ENCODE measurements at places on chromosomes 11 and 22.

DNA sequence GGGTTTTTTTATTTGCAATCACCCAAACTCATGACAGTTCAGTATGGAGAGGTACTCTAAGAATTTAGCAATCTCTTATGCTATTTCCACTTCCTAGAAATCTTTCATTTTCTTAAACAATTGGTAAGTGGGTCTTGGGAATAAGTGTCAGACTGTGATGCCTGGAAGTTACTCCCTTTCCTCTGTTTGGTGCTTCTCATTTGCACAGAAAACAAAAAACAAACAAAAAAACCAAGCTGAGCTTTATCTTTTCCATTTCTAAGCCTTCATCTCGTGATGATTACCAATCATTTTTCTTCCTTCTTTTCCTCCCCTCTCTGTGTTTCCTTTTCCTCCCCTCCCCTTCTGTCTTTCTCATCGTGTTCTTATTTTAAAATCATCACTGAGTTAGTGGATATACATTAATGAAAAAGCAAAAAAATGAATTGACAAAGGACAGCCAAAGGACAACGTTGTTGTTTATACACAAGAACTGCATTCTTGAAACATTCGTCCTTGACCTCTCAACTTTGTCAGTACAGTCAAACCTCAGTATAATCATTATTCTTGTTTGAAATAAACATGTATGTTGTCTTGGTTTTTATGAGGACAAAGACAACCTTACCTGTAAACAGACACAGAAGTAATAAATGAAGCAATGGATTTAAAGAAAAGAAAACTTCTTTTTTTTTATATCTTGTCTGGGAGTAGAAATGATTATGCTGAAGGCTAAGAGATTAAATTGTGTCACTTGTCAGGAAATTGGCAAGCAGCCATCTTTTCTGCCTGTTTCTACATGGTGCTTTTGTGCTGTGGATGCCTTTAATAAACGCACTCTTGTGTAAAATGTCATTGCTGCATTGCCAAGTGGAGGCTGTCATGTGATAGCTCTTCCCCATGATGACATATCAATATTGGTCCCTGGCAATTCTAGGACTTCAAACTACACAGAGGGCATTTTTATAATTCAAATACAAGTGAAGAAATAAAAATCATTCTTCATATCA lies 803.2 kb upstream of the CCDC90B start:
- no peak for DNase-seq

DNA sequence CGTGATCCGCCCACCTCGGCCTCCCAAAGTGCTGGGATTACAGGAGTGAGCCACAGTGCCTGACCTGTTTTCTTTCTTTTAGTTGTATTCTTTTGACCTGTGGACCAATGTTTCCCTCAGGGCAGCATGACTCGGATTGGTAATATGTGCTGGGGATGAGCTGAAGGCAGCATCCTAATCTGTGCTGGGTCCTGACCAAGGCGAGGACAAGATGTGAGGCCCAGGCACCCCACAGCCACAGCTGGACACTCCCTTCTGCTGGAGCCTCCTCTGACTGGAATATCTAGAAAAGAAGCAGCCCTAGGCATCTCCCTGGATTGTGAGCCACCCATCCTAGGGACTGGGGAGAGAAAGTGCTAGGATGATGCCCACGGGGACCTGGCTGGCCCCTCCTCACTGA lies 105.4 kb downstream of the PDE2A start:
- no peak for DNase-seq

GRCh38 chr22:41543854-41544670 lies at the start of gene POLR3H:
POLR3H (minus strand) TSS chr22:41544470; CDS start chr22:41544101, 369 bp downstream.
- DNase-seq, result peak; percentile 98

DNA sequence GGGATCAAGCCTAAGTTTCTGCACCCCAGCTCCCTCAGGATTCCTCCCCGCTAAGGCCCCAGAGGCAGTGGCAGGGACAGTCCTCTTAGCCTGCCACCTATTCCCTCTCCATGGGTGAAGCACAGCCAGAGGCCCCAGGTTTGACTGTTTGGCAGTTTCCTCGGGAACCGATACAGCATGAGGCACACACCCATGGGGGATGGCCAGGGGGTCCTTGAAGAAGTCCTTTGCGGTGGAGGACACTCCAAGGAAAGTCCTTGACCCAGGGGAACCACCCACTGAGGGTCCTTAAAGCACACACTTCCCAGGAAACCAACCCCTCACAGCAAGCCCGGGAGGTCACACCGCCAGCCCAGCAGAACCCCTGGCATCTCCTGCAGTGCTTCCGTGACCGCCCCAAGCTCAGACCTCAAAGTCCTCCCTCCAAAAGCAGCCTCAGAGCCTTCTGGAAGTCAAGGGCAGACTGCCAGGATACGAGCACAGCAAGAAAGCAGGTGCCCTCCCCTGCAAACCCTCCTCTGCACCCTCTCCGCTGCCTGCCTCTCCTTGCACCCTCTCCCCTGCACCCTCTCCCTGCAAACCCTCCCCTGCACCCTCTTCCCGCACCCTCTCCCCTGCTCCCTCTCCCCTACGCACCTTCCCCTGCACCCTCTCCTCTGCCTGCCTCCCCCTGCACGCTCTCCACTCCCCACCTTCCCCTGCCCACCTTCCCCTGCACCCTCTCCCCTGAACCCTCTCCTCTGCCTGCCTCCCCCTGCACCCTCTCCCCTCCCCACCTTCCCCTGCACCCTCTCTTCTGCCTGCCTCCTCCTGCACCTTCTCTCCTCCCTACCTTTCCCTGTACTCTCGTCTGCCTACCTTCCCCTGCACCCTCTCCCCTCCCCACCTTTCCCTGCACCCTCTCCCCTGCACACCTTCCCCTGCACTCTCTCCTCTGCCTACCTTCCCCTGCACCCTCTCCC lies 1.4 kb downstream of the SIGIRR start:
- no peak for DNase-seq

- DNase-seq, result no peak
Observed at GRCh38 chr11:30911247-30911646, 325.1 kb upstream of the MPPED2 start.

DNA sequence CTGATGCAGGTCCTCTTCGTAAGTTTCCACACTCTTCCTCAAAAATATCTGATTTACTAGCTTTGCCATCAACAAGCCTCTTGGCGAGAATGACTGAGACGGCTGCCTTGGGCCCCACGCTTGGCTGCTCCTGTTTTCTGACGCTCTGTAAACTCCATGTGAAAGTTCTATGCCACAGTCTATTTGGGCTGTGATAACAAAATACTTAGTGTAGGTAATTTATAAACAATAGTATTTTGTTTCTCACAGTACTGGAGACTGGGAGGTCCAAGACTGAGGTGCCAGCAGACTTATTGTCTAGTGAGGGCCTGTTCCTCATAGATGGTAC lies 123.2 kb upstream of the SORL1-AS1 start:
- no peak for DNase-seq

GRCh38 chr22:49079027-49079725 lies 748.5 kb downstream of the BRD1 start:
- DNase-seq, result no peak

DNA sequence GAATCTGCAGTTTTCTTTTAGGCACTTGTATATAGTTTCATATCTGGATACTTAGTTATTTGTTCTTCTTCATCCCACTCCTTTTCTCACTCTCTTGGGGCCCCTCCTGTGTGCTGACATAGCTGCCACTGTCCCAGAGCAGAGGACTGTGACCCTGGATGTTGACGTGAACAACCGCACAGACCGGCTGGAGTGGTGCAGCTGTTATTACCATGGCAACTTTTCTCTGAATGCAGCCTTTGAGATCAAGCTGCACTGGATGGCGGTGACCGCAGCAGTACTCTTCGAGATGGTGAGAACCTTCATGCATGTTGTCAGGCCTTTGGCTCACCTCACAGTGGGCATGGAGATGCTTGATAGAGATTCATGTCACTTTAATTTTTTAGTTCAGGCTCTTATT lies 50.9 kb upstream of the YWHAH start:
- DNase-seq, result no peak

GRCh38 chr22:50705219-50705691 lies 32.6 kb downstream of the SHANK3 start:
- DNase-seq, result no peak

- DNase-seq, result peak; percentile 6
Observed at GRCh38 chr11:1112351-1113191, 37.9 kb downstream of the MUC2 start.

DNA sequence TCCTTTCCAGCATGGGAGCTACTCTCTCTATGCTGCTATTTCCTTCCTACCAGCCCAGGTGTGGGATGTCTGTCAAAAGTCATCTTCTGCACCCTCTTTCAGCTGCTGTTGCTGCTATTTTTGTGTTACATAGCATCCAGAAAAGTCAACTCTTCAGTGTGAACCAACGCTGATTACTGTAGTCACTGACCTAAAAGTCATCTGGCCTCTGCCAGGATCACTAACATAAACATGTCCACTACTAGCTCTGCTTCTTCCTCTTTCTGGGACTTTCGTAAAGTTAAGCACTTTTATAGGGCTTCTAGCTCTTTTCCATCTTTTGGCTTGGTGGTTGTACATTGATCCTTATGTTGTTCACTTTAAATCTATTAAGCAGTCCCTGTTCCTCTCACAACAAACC lies 90.2 kb upstream of the CARD18 start:
- DNase-seq, result no peak

Data from CD4-positive, alpha-beta T cell treated with Interleukin-15 for 1 hour (primary cell).